ENCODE measurements at places on chromosomes 12 and 14. TPM values are rescaled to one million over a fixed set of nuclear protein-coding genes. Genes with fewer than 3 reads are reported as not detected.

Gene HPD
- total RNA-seq = not detected

Gene TDRD9
- total RNA-seq = 0.05 TPM

Gene SNX6
- total RNA-seq = 77.4 TPM

Gene TMTC2
- total RNA-seq = 2.0 TPM

Gene COA8
- total RNA-seq = 29.2 TPM

Gene KRT75
- total RNA-seq = not detected

Gene DPPA3
- total RNA-seq = not detected

Gene CLEC14A
- not detected for total RNA-seq

Gene BTBD6
- 41.8 TPM for total RNA-seq

Gene HOXC12
- total RNA-seq = not detected

Gene HHIPL1
- 0.02 TPM for total RNA-seq

Gene PARP2
- total RNA-seq = 28.5 TPM

Gene LBHD2
- total RNA-seq = not detected

Gene KLHL33
- 0.05 TPM for total RNA-seq

Gene ADAMTS20
- total RNA-seq = not detected

Gene CCDC196
- not detected for total RNA-seq

Gene CLEC2B
- total RNA-seq = 24.0 TPM

Gene WNT1
- total RNA-seq = not detected

Gene KRT79
- not detected for total RNA-seq

Gene BCDIN3D
- total RNA-seq = 5.7 TPM

Gene FAR2
- 12.8 TPM for total RNA-seq

Gene ATXN7L3B
- 22.5 TPM for total RNA-seq

Gene HELB
- 39.8 TPM for total RNA-seq

Gene DIO2
- total RNA-seq = not detected

Gene SLC25A47
- total RNA-seq = not detected

Gene FSCB
- not detected for total RNA-seq

Gene IQSEC3
- total RNA-seq = 0.39 TPM

Gene SLC38A6
- 7.2 TPM for total RNA-seq

Gene TC2N
- total RNA-seq = 202 TPM

Gene TRPV4
- total RNA-seq = not detected

Gene CCDC177
- not detected for total RNA-seq

Gene LTB4R
- 23.4 TPM for total RNA-seq

Gene THAP2
- 4.9 TPM for total RNA-seq

Gene KRT83
- total RNA-seq = not detected

Gene KRT82
- not detected for total RNA-seq

Gene DHH
- total RNA-seq = 0.09 TPM

Gene PTGES3
- total RNA-seq = 251 TPM

Gene WDHD1
- 43.2 TPM for total RNA-seq

Gene MYH6
- total RNA-seq = not detected

Gene TSPAN8
- not detected for total RNA-seq

Gene NEUROD4
- not detected for total RNA-seq

Gene LTBR
- total RNA-seq = 0.14 TPM

Gene DLGAP5
- total RNA-seq = 68.1 TPM

Gene KCNC2
- total RNA-seq = not detected

Gene RNF212B
- total RNA-seq = not detected

Gene RIC8B
- 14.0 TPM for total RNA-seq

Gene CACNA1C
- total RNA-seq = 0.09 TPM
